ENCODE measurements at places on chromosomes 3 and 15.

- no peak for DNase-seq
These were observed 40.4 kb downstream of the PRR23E start for GRCh38 chr3:127233371-127233770.

- no peak for DNase-seq
These were observed 400.2 kb upstream of the RORA start for GRCh38 chr15:61629269-61629668.

- DNase-seq = no peak
These were observed 15.0 kb downstream of the BHLHE40 start for GRCh38 chr3:4994144-4994730.

DNA sequence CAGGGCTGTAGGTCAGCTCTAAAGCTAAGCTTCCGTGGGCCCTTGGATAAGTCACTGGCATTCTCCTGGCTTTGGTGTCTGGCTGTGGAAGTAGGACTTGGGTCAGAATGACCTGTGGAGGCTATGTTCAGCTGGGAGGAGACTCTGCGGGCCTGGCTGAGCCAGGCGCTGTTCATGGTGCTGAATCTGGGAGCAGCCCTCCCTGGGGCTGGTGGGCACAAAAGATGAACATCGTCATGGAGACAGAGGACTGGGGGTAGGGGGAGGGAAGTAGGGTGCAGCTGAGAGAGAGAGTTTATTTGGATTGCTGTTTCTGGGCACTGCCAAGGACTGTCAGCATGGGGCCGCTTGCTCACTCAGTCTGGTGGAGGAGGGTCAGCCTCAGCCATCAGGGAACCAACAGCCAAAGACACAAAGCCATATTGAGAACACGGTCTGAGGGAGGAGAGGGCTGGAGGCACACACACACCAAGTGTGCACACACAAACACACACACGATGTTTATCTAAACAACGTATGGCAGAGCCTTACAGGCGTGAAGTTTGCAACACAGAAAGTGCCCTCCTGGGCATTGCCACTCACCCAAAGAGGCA, 120.7 kb upstream of the LINGO1 start:
- DNase-seq = no peak

GRCh38 chr3:172606021-172606420, 82.8 kb upstream of the TNFSF10 start:
- DNase-seq = no peak

GRCh38 chr3:194132465-194133286, 3.3 kb upstream of the HES1 start:
- no peak for DNase-seq

GRCh38 chr15:31280046-31280830, 46.4 kb upstream of the KLF13 start:
- no peak for DNase-seq

DNA sequence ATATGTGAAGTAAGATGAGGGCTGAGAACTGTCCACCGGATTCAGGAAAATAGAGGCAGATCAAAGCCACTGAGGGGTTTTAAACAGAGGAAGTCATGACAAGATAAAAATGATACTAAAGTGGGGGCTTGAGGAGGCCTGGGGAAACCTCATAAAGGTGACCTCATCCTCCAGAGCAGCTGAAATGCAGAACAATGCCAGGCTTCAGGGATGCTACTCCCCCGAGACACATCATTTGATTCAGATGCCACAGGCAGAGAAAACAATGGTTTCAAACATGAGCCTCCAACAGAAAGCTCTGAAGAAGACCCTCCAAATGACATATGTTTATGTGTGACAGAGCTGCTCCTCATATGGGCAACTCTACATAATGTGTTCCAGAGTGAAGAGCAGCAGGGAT, 6.4 kb downstream of the CFAP20DC start:
- DNase-seq = no peak

- no peak for DNase-seq
These were observed 33.4 kb upstream of the RARRES1 start for GRCh38 chr3:158765518-158766205.

DNA sequence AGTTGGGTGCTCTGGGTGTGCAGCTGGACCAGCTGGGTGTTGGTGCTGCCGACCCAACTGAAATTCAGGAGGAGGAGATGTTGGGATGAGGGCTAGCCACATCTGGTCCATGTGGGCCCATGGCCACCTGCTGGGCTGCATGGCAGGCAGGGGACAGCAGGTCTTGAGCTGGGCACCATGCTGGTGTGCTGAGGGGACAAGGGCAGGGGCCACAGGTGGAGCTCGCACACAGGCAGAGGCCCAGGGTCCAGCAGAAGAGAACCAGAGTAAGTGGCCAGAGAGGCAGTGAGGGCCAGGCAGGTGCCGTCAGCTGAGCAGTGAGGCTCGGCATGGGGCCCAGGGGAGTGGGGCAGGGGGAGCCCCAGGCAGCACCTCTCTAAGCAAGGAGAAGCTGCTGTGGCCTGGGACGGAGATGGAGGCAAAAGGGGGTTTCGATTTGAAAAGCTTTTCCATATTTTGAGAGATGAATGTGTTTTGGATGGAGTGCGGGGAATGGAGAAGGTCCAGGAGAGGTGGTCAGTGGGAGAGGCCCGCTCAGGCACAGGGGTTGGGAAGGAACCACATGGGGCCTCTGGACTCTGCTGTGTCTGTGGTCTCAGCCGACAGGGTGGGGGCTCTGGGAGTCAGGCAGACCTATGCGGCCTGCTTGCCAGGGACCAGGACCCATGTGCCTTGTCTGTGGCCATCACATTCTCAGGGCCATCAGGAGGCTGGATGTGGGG, 30.5 kb upstream of the PLXNA1 start:
- DNase-seq = no peak

DNA sequence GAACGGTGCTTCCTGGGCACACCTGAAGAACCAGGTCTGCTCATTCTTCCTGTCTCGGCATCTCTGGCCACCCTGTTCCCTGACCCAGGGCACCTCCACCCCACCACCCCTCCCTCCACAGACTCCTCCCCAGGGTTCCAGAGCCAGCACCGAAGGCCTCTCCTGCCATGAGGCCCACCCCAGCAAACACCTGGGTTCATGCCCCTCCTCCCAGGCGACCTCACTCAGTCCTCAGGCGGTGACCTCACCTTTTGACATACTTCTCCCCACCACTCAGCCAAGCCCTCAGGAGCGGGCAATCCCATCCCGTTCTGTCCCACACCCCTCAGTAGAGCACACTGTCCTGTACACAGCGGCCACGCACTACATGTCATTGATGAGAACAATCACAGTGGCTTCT, 72.3 kb downstream of the RPN1 start:
- no peak for DNase-seq

DNA sequence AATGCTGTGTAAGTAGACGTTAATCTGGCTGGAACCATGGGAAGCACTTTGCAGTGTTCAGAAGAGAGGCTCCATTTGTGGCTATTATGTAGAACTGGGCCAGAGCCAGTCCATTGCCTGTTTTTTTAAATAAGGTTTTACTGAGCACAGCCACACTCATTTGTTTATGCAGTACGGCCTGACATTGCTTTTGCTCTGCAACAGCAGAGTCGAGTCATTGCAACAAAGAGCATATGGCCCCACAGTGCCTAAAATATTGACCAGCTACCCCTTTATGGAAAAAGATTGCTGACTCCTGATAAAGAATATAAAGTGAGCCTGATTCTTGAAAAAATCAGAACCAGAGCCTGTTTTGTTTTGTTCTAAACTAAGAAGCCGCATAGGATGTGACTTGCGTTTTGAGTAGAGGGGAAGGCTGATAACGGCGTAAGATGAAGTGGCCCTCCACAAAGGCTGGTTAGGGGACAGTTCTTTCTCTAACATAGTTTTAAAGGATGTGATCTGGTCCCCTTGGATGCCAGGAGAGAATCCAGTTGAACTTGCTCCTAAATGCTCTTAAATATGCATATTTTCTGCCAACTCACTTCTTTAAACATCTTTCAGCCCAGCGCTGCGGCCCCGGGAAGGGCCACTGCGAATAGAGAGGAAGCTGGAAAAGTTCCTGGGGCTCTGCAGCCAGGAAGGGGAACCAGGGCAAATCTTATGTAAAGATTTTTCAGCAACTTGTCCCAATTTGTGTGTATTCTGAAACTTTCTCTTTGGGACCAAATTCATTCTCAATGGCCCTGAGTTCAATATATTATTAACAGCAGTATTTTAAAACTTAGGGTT, 64.5 kb downstream of the GLDN start:
- DNase-seq = no peak

- no peak for DNase-seq
These were observed 117.6 kb upstream of the ROBO1 start for GRCh38 chr3:79885407-79885806.

DNA sequence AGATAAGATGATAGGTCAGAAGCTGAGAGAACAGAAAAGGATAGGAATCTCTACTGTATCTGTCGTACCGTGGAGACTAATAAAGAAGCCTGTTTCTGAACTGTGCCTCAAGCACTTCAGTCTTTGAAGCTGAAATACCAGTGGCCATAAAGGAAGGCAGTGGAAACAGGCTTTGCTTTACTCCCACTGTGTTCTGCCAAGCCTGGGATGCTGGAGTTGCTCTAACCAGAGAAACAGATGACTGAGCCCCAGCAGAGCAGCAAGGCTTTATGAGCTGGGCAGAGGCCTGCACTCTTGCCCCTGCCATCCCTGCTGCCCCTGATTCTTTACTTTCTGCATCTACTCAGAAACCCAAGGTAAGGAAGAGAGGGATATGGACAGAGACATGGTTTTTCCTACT, 89.4 kb downstream of the PDE8A start:
- DNase-seq = no peak

- no peak for DNase-seq
These were observed 19.4 kb upstream of the PPP4R2 start for GRCh38 chr3:72977060-72977808.

GRCh38 chr3:13532085-13532484, 16.8 kb upstream of the FBLN2 start:
- DNase-seq = no peak

DNA sequence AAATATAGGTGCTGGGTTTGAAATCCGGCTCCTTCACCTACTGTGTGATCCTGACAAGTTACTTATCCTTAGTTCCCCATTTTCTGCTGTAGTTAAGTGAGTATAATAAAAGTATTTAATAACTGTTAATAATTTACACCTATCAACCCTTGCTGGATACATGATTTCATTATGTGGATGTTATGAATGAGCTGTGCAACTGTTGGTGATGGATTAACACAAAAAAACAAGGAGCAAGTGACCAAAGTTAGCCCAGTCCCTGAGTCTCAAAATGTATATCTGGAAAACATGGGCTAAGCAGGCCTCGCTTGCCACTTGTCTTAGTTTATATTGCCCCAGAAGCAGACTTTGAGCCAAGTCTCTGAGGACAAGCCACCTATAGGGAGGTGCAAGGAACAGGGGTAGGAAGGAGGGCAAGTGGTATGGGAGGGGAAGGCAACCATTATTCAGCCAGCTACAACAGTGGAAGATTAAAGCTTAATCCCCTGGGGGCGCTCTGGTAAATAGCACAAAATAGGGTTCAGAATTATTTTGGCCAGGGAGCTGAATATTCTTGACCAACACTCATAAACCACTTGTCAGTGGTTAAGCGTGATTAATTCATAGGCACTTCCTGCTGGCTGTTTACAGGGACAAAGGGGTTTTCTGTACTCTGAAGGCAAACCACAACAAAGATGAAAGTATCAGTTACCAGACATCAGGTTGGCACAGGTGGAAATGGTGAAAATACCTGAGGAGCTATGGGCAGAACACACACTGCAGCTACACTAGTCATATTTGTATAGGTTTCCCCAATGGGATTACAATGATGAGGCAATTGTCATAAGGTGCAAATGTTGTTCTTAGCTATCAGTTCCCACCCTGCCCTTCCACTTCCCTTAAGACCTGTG, 76.2 kb downstream of the TRIM42 start:
- DNase-seq = no peak

DNA sequence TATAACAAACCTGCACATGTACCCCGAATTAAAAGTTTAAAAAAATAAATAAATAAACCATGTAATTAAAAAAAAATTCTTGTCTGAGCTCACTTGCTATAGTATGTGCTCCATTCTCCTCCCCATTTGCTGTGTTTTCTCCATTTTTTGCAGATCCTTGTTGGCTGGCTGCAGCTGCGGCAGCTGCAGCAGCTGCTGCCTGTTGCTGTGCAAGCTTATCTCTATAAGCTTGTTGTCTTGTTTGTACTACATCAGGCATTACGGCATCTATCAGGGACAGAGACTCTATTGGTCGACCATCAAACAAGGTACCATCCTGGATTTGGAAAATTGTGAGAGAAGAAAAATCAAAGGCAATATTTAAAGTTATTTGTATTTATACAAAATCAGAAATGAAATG, 145.9 kb downstream of the TBL1XR1 start:
- no peak for DNase-seq

- no peak for DNase-seq
These were observed 71.9 kb upstream of the THSD4 start for GRCh38 chr15:71043373-71043772.

- DNase-seq = no peak
These were observed 114.8 kb downstream of the WDR72 start for GRCh38 chr15:53644660-53645059.

DNA sequence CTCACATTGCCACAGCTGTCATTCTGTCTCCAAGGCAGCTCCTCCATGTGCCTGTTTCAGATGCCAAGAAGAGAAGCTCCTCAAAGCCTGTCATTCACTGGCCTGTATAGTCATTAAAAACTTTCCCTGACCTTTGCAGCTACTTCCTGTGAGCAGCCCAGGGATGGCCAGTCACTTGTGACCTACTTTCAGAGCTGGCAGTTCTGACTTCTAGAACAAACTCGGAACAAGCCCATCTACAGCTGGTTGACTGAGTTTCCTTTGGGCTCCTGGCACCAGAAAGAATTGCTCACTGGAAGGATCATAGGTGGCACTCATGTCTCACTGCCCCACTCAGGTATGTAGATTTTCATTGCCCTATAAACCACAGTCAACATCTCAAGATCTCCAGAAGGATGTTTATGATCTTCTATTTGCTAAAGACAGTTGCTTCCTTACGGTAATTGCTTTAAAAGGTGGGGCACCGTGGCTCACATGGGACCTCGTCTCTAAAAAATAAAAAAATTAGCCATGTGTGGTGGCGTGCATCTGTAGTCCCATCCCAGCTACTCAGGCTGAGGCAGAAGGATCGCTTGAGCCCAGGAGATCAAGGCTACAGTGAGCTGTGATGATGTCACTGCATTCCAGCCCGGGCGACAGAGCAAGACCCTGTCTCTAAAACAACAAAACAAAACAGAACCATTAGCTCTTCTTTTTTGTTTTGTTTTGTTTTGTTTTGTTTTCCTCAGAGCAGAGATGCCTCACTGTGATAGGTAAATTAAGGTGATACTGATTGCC, 11.2 kb upstream of the ATP13A3 start:
- DNase-seq = no peak

- no peak for DNase-seq
These were observed 109.6 kb upstream of the FXR1 start for GRCh38 chr3:180802837-180803236.

DNA sequence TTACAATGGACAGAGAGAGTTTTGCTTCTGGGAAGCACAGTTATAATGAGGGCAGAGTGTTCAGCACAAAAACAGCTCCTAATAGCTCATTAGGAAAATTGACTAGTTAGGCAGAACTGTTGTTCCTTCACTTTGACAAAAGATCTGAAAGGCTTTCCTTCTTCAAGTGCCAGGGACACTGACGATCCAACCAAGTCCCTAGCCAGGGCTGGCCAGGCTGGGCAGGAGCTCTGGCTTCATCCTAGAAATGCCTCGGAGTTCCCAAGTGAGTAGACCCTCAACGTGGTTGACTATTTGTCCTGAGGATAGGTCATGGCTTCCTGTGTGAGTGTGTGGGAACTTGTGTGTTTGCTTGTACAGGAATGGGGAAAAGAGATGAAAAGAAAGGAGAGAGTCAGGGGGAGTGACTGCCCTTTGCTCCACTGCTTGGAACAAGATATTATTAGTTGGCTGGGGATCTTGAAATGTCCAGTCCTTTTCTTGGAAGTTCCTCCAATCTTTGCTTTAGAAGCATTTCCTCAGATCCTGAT, 617.9 kb downstream of the NTRK3 start:
- no peak for DNase-seq

GRCh38 chr3:87390353-87390752, 114.0 kb upstream of the POU1F1 start:
- no peak for DNase-seq
